IMR-90 (cell line): ENCODE measurements at places on chromosomes 4 and X.
A peak's percentile ranks its signal among the peaks of the same experiment; 100 is the strongest.

DNA sequence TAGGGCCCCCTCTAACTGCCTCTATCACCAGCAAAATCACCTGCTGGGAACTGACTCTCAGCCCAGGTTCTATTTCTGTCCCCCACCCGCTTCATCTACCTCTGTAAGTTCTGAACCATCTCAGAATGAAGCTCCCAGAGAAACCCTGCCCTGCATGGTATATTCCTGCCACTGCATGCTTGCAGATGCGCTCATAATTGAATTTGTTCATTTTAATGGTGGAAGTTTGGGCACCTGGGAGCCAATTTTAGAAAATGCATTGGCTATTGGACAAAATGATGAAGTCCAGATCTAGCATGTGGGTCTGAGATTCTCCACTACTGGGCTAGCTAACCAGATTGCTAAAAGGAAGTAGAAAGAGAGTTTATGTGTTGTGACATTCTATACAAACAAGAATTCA, 28.6 kb upstream of the SLC10A4 start:
- DNase-seq: no peak

DNA sequence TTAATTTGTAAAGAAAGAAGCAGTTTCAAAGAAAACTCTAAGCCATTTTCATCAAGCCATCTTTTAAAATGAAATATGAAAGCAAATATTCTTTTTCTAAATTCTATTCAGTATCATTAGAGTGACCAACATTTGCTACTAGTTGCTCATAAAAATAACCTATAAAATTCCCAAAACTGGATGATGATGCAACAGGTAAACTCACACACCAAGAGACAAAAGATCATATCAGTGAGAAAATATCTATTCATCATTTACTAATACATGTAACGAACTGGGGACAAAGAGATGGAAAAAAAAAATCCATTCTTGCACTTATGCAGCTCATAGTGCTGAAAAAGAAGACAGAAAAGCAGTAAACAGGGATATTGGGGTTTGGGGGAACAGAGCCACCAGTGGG, 48.1 kb downstream of the PDGFC start:
- no peak for DNase-seq

GRCh38 chrX:10831716-10832502, 211.5 kb upstream of the MID1 start:
- no peak for DNase-seq

DNA sequence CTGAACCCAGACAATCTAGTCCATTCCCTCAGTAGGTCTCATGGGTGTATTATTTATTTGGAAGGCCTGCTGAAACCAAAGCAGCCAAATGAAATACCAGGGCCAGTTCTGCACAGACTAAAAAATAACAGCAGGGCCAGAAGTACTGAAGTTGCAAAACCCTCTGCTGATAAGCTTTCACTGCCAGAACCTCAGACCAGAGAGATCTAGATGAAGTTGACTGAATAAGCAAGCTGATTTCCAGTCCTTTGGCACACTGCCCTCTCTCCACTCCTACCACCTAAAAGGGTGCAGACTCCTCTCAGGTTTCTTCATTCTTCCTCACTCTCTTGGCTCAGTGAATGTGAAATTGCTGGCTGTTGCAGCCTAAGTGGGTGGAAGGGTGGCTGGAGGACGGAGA, 276.7 kb upstream of the KLF3 start:
- DNase-seq: peak; percentile 6

DNA sequence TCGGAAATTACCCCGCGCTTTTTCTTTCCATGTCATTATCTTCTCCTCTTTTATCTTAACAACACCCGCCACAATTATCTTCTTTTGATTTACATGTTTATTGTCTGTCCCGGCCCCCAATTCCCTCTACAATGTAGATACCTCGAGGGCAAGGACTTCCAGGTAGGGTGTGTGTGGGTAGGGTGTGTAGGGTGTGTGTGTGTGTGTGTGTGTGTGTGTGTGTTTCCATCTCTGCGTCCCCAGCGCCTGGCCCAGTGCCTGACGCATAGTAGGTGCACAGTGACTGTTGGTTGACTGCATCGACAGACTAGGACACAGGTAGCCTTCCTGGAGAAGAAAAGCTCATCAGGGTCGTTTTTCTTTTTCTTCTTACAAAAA, 103.1 kb downstream of the UCHL1 start:
- DNase-seq: no peak

DNA sequence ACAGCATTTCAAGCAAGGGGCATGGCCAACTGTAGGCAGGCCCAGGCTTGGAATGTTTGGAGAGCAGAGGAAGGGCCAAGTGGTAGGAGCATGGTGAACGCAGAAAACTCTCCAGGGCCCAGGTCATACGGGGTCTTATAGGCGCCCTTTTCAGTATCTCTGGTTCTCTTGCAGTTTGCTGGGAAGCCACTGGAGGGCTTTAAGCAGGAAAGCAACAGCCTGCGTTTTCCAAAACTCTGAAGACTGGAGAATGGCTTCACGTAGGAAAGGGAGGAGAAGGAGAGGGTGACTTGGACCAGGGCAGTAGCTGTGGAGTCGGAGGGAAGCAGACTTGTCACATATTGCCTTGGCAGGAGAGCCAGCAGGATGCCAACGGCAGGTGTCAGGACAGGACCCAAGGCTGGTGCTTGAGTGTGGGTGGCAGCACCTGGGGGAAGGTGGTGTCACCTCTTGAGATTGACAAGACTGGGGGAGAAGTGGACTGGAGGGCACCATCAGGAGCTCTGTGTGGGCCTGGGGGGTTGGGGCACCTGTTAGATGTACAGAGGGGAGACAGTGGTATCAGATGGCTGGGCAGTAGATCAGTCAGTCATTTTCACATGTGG, 21.9 kb downstream of the TKTL1 start:
- DNase-seq: peak; percentile 8

GRCh38 chr4:9808077-9808476, 26.6 kb downstream of the DRD5 start:
- DNase-seq: no peak

GRCh38 chr4:6988016-6988715, 55.0 kb upstream of the TADA2B start:
- no peak for DNase-seq

DNA sequence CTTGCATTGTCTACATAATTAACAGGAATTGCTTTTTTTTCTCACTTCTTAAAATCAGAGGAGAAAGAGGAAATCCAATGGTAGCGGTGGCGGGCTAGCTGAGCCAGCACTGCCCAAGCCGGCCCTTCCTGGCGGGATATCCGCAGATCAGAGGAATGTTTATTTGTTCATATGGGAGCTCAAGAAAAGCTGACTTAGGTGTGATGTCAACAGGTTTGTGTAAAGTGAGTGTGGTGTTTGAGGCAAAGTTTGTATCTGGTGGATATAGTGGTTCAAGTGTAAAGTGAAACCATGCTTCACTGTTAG, 466 bp upstream of the SLC39A8 start:
- no peak for DNase-seq

DNA sequence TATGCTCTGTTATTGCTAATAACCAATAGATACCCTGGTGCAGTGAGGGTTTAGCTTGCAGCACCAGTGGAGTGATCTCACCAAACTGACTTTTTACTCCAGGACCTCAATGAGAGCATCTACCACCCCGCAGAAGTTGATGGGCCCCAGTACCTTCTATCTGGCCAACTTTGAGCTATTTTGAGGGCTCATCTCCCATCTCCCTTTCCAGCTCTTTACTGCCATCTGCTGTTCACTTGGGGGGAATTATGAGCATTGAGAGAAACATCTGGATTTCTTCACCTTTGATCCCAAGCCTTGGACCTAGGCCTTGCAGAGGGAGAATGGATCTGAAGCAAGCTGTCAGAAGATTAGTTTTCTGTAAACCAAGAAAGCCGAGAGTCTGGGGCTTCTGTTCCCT, 143.6 kb downstream of the TMEM164 start:
- DNase-seq: peak; percentile 48

- DNase-seq: no peak
Observed at GRCh38 chr4:174580597-174580996, 58.3 kb upstream of the HPGD start.

DNA sequence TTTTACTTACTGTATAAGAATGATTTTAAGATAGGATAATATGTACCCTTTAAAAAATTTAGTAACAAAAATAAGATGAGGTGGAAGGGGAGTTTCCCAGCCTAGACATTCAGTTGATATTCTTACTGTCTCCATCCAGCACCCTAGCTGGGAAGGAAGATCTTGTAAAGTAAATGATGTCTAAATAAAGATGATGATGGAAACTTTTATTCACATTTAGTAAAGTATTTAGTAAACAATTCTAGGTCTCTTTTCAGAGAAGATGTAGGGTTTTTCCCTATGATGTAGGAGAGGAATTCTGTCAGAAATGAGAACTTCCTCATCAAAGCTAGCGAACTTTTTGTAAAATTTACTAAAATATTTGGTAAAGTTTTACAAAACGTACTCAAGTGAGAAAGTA, 136.8 kb downstream of the RAPGEF2 start:
- no peak for DNase-seq

DNA sequence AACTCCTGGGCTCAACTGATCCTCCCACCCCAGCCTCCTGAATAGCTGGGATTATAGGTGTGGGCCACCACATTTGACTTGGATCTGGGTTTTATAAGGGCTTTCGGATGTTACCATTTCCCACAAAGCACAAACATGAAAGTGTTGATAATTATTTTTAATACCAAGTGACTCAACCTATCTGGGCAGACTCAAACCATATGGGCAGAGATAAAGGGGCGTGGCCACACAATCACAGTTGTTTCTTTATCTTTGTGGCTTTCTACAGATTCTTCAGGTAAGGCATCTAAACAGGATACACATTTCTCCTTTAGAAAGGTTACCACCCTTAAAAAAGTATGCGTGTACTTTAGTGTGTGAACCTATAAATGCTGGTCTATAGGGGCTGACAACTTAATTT, 122.5 kb downstream of the ZNF827 start:
- DNase-seq: no peak

DNA sequence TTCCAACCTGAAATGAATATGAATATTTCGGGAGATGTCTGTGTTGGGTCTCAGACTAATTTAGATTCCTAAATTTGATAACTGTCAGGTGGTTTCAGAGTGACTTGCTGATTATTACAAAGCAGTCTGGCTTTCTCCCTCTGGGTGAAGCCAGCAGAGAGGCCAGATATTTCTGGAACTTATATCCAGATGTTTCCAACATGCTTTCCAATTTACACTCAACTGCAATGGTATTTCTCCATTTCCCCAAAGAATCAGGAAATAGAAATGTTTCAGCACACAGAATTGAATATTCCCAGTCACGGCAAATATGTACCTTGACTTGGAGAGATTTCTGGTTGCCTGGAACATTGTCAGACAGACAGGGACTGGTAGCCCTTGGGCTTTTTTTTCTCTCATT, 48.5 kb upstream of the EGFL6 start:
- DNase-seq: no peak

- peak; percentile 71 for DNase-seq
Observed at GRCh38 chr4:137700072-137700471, 167.8 kb upstream of the PCDH18 start.

DNA sequence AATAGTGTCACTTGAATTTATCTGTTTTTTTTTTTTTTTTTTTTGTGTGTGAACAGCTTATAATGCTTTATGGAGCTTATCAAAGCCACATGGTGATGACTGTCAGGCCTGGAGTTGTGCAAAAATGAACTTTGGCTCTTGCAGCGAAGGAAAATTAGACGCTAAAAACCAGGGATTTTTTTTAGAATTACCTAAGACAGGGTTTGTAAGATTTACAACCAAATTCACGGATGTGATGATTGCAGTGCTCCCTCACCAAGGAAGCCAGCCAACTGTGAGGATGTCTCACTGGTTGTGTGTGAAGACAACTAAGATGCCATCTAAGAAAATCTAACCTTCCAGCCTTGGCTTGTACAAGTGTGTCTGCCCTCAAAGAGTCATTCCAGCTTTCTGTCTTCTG, 127.1 kb upstream of the SLC4A4 start:
- no peak for DNase-seq

DNA sequence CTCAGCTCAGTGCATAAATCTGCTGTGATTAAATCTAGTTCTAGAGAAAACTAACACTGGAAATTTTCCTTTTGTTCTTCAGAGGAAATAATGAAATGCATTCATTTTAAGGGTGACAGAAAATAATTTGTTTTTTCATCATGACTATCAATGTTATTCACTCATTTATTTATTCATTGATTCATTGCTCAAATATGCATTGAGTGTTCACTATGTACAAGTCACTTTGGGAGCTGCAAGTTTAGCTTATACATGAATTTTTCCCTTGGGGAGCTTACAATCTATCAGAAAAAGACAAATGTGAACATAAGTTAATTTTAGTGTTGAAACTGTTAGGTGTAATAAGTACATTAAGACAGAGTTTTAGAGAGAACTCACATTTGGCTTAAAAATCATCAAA, 897.8 kb downstream of the CENPC start:
- DNase-seq: no peak
